ENCODE measurements at places on chromosomes 5 and 9.

DNA sequence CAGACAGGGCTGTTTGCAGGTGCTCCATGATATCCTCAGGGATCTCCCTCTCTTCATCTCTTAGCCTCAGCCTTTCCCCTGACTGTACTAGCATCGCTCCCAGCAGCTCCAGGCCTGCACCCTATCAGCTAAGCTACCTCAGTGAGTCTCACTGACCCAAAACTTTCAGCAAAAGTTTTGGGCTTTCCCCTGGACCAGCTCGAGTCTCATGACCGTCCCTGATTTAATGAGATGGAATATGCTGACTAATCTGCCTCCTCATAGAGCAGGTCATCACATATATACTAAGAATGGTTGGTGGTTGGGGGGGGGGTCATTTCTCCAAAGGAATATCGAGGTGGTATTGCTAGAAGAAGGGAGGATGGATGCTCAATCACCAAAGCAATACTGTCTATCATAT, 151.5 kb downstream of the NR3C1 start:
- DNase-seq, result no peak

- no peak for DNase-seq
These were observed 276.7 kb upstream of the KIF2A start for GRCh38 chr5:62029303-62029702.

- DNase-seq, result no peak
These were observed 4.8 kb downstream of the GAS1 start for GRCh38 chr9:86942281-86943200.

GRCh38 chr5:132260051-132260450, 2.6 kb downstream of the PDLIM4 start:
- no peak for DNase-seq

Measured in stimulated activated CD8-positive, alpha-beta memory T cell treated with anti-CD3 and anti-CD28 coated beads, Interleukin-4, amount 100 ng/mL, for 1 hour (primary cell).